ENCODE measurements at places on chromosomes 3 and 15.

DNA sequence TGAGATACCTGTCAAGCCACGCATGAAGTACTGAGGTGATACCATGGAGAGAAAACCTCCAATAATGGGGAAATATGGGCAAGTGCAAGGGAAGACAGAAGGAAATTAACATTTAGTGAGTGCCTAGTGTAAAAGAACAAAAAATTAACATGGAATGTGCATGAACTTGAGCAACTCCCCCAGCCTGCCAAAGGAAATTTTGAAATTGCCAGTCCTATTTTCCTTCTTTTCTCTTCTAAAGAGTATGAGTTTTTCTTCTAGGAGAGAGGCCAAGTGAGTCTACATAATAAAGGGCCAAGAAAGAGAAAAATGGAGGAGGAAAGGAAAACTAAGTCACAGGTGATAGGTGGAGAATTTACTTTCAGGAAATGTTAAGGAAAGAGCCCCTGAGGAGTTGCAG, 602.4 kb upstream of the MDFIC2 start:
- no peak for DNase-seq

DNA sequence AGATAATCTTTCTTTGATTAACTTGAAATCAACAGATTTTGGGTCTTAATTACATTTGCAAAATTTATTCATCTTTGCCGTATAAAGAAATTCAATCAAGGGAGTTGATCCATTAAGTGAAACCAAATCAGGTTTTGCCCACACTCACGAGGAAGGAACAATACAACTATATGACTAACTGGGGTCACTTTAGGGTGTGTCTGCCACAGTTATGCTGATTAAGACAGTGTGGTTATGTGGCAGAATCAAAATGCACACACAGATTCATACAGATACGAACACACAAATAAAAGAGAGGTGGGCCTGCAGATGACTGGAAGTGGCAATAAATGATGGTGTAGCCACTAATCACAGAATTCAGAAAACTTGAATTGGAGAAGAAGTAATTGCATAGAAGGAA, 543.5 kb downstream of the GABRG3 start:
- DNase-seq: no peak

GRCh38 chr15:66780172-66780972, 78.3 kb downstream of the SMAD6 start:
- no peak for DNase-seq

DNA sequence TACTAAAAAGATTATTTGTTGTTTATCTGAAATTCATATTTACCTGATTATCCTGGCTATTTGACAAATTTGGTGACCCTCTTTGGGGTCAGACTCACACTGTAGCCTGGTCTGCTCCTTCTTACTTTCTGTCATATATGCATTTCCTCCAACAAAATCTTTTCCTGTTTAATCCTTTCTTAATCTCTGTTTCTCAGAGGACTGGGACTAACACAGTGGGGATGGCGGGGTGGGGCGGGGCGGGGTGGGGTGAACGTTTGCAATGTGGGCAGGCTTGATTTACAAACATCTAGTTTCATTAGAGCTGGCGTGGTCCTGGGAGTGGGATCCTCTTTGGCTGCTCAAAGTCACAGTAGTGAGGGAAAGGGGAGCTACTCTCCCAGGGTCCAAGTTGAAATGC, 35.3 kb upstream of the CDCP1 start:
- no peak for DNase-seq

DNA sequence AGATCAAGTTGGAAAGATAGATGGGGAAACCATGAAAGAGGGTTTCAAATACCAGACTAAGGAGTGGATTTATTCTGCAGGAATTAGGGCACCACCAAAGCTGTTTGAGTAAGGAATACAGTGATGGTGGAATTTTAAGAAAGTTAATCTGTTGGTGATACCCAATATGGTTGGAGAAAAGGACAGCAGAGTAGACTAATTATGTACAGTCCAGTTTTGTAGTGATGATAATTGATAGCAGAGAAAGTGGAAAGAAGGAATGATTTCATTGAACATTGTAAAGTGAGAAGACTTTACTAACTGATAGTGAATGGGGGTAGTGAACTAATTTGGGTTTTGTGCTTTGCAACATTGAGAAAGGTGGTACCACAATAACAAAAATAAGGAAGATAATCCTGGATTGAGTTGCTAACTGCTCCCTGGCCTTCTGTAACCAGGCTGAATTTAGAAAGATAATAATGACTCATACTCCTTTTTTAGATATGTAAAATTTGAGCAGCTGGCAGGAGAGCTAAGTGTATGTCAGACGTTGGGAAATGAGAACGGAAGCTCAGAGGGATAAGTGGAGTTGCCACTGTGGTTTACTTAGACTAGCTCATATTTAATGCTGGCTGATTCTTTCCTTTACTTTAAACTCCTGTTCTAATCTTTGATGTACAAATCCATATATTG, 16.9 kb downstream of the TCAIM start:
- peak; percentile 70 for DNase-seq

DNA sequence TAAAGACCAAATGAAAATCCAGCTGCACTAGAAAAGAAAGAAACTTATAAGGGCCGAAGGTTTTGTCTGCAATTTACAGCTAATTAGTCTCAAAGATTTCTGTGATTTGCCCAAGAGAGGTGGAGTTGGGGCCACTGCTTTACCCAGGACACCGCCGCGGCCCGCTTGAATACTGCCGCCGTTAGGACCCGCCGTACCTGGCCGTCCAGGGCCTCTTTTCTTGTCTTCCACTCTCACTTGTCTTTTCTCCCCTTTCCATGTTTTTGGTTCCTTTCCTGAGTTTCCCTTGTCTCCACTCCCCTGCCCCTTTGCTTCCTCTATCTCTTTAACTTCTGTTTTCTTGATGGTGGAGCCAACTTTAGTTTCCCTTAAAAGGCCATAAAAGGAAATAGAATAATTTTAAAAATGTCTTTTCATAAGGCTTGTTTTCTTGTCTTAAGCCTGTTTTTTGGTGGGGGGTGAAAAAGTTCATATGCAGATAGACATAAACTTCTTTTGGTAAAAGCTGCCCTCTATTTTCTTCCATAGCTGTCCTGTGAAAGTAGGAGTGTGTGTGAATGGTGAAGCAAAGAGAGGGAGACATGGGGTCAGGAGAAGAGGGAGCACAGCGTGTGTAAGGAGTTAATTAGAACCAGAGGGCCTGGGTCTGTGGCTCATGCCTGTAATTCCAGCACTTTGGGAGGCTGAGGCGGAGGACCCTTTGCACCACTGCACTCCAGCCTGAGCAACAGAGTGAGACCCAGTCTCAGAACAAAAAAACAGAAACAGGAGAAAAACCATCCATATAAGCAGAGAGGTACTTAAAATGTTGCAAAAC, 16.0 kb upstream of the CCNL1 start:
- peak; percentile 27 for DNase-seq

All from SJCRH30 (cell line).